CD4-positive, alpha-beta T cell treated with Interleukin-12 subunit alpha and Interleukin-12 subunit beta, for 1 hour (primary cell): ENCODE measurements at places on chromosomes 4 and X.
A peak's percentile ranks its signal among the peaks of the same experiment; 100 is the strongest.

- no peak for DNase-seq
Observed at GRCh38 chr4:83708500-83709175, 172.7 kb downstream of the GPAT3 start.

GRCh38 chr4:102472441-102473013, 28.6 kb upstream of the NFKB1 start:
- no peak for DNase-seq

DNA sequence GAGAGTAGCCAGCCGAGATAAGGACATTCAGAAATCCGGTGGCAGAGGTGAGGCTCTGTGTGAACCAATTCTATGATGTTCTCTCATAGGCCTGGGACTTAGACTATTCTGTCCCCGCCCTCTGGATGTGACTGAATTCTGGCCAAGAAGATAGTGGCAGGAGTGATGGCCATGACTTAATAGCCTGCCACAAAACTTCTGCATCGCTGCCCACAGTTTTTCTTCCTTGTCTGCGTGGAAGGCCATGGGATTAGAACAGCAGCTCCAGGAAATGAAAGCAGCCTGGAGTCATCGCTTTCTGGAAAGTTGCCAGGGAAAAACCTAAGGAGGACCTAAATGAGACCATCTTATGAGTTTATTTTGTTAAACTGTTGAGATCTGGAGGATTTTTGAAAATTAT, 134.7 kb downstream of the F11 start:
- DNase-seq = no peak

DNA sequence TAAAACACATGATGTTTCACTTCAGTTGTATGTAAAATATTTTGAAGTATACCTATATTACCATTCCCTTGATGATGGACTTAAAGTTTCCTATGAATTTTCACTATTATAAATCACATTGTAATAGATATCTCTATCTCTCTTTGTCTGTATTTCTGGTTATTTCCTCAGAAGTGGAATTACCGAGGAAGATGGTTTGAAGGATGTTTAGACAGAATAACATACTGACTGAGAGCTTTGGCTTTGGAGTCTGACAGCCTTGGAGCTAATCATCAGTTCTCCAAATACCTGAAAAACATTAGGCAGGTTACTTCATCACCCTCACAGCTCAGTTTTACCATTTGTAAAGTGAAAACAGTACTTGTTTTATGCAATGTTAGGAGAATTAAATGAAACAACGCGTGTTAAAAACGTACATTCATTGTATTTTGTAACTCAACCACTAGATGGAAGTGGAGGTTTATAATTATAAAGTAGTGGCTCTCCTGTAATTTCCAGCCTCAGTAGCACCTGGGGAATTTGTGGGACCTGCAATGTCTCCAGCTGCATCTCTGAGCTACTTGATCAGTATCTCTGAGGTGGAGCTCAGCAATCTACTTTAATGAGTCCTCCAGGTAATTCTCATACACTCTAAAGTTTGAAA, 14.3 kb downstream of the JCHAIN start:
- DNase-seq = peak; percentile 50

- DNase-seq = no peak
Observed at GRCh38 chr4:138599965-138600364, 357.8 kb upstream of the SLC7A11 start.

- DNase-seq = no peak
Observed at GRCh38 chr4:97394653-97395052, 748.6 kb downstream of the STPG2 start.

DNA sequence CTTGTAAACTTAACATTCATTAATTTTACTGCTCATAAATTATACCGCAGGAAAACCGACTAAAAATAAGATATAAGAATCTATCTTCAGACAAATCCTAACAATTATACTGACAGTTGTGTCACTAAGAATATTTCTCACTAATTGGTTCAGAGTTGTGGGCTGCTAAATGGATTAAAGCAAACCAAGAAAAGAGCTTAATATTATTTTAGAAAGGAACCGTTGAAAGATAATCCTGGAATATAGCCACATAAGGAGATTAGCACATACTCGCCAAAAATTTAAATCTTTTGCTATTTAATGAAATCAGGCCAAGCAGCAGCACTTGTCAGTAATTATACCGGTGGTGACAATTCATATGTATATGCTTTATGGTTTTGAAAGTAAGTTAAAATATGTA, 132.8 kb downstream of the SLIT2 start:
- no peak for DNase-seq

GRCh38 chr4:38565271-38566199, 98.5 kb upstream of the KLF3 start:
- no peak for DNase-seq

GRCh38 chr4:99815597-99816011, 1.0 kb upstream of the DAPP1 start:
- no peak for DNase-seq
